Right hindlimb (tissue), 1 donor: ENCODE measurements at places on chromosomes 4 and X.

- DNase-seq, result no peak
Observed at GRCh38 chrX:41971346-41971745, 48.0 kb upstream of the CASK start.

GRCh38 chrX:68934922-68935321 lies 106.1 kb downstream of the EFNB1 start:
- no peak for DNase-seq

- no peak for DNase-seq
Observed at GRCh38 chrX:116417968-116418367, 18.4 kb upstream of the SLC6A14 start.

GRCh38 chr4:104919406-104919805 lies 227.3 kb upstream of the TET2 start:
- DNase-seq, result no peak

DNA sequence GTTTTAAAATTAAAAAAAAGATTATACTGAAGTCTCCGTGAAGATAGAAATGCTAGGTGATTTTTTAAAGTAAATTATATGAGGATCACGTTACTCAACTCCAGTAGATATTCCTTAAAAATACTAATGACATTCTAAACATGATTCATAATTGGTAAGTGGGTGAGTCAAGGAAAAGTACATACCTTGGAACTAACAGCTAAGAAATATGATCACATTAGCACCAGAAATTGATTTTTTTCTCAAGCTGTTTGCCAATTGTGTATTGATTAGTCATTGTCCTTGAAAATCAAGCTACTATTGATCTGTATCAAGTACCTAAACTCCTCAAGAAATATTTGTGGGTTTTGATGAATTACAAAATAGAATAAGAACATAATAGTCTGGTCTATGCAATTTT lies 362.6 kb upstream of the PPP1R2C start:
- DNase-seq, result no peak

GRCh38 chr4:168993714-168994510 lies 16.1 kb downstream of the CBR4 start:
- no peak for DNase-seq

DNA sequence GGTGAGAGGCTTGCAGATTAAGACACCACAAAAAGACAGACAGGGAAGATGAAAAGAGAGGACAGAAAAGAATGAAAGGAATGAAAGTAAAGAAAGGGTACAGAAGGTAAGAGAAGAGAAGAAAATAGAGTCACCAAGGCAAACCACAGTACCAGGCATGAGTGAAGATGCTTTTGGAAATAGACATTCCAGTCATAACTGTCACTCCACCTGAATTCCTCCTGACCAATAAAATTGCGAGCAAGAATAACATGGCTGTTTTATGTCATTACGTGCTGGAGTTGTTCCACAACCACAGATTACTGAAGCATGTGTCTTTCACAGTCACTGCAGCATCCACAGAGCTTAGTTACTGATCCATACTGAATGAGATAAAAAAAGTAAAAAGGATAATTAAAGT lies 864.9 kb upstream of the SLIT2 start:
- no peak for DNase-seq

DNA sequence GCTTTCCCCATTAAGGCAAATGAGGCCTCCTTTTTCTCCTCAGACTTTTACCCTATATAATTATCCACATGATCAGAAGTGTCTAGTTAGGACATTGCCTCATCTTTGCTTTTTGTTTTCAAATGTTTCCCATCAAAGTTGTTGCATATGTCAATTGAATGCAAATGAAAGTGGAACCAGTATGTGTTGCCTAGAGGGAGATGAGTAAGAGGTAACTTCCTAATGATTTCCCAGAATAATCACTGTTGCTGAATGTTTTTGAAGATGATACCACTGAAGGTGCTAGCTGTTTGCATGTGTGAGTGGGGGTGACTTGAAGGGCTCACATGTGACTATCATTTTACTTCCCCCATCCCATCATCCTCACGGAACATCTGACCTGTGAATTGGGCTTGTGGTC lies 33.9 kb downstream of the PAK3 start:
- no peak for DNase-seq

DNA sequence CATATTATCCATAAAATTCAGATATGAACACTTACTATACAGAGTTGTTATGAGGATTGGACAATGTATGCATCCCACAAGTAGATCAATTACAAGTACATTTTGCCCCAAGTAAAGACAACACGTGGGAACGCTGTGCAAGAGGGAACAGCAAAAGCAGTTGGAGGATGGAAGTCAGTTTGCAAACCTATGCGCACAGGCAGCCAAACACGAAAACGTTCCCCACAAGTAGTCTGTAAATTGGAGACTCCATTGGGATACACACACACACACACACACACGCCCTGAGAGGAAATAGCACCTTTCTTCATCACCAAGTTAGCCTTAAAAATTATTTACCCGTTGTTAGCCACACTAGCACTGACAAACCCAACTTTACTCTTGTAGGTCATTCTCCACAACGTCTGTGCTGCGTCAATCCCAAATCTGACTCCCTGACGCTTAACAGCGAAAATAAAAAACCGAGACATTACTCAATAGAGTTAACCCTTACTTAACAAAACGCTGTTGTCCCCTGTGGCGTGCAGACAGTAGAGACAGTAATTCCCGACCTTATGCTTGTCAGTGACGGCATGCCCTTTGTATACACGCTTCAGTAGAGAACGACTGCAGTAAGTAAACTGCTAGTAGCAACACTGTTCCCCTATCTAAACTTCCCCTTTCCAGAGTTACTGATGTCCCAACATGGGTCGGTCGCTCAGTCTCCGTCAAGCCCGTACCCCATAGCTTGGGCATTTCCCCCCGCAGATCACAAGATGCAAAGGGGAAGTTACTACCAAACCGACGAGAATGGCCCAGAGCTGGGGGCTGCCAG lies 730 bp downstream of the MANBA start:
- DNase-seq, result peak; percentile 23

- peak; percentile 36 for DNase-seq
Observed at GRCh38 chr4:40731792-40732245, 17.9 kb upstream of the NSUN7 start.

DNA sequence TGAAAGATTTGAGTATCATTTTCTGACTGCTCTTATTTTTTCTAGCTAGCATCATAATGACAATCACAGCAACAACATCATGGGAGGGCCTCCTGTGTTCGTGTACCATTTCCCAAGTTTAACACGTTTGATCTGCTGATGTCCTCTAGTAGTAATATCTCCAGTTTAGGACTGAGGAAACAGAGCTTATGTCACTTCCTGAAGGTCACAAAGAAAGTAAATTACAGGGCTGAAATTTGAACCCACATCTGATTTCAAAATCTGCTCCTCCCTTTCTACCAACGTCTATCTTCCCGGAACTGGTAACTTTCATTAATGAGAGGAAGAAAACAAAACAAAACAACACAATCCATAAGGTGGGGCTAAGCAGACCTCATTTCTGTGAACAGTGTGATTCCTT lies 302.7 kb downstream of the PACRGL start:
- no peak for DNase-seq

DNA sequence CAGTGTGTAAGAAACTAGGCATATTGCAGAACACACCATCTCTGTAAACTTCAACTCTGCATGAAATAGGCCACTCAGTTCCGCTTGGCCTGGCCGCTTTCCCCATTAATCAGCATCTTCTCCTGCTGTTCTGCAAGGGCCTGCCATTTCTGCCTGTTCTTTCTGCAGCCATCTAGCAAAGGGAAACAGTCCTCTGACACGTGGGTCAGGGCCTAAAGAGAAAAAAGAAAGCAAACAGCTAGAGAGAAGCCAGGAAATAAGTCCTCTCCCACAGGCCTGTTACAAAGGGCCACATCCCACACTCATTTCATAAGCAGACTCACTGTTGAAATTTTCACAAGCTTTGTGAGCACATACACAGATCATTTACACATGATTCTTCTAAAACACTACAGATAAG lies 130.1 kb downstream of the PDE5A start:
- DNase-seq, result no peak

DNA sequence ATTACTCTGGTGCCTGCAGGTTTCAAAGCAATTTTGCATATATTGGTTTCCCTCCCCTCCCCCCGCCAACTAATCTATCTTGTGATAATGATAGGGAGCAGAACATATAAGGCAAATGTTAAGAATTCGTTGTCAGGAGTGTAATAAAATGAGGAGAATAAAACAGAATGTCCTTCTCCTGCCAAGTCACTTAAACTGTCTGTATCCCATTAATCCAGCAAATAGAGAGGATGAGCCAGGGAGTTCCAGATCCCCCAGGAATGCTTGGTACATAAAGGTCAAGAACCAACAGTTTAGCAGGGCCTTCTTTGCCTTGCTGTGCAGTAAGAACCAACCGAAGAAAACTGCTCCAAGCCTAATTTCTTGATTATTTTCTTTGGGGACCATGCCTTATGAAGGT lies 141.4 kb downstream of the AMELX start:
- DNase-seq, result no peak

- DNase-seq, result no peak
Observed at GRCh38 chr4:93066749-93067148, 761.8 kb upstream of the ATOH1 start.

DNA sequence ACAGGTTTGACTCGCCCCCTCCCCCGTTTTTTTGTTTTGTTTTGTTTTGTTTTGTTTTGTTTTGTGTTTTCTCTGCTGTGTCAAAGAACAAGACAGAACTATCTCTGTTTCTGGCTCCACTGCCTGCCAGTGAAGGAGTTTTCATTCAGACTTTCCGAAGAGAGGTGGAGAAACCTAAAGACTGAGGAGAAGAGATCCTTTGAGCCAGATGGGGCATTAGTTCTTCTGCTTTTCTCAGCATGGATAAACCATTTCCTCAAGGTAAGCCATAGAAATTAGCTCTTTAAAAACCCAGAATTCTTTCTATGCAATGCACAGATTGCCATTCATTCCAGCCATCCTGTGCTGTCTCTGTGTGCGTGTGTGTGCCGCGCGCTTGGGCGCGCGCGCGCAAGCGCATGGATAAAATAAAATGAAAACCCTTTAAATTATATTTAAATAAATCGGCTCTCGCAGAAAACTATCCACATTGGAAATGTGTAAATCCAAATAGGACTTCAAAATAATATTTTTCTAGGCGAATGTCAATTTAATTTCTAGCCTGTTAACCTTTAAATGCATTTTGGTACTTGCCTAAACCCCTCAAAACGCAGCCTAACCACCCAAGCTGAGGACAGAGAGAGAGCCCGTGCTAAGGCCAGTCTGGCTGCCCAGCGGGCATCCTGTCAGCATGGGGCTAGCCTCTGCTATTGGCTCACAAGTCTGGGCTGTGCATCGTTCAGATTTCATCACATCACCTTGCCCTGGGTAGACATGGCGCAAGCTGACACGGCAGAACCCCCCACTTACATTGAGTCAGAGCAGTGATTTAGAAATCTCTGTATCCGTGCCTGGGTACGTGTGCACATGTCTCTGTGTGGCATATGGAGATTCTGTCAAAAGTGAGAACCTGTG lies 113.0 kb upstream of the VAMP7 start:
- DNase-seq, result peak; percentile 13
